ENCODE measurements at places on chromosomes 3 and 15. TPM values are rescaled to one million over a fixed set of nuclear protein-coding genes. Genes with fewer than 3 reads are reported as not detected.

Gene TRIP4
- total RNA-seq: 10.4 TPM

Gene TMC3
- 0.20 TPM for total RNA-seq

Gene P2RY1
- 0.59 TPM for total RNA-seq

Gene GDPGP1
- 6.3 TPM for total RNA-seq

Gene MYLK
- 500 TPM for total RNA-seq

Gene NR1I2
- 0.20 TPM for total RNA-seq

Gene SERPINI2
- not detected for total RNA-seq

Gene PPP1R14D
- total RNA-seq: not detected

Gene C3orf70
- 0.46 TPM for total RNA-seq

Gene CX3CR1
- not detected for total RNA-seq

Gene B3GALNT1
- total RNA-seq: 21.2 TPM

Gene MME
- total RNA-seq: 42.0 TPM

Gene EXD1
- total RNA-seq: not detected

Gene PLAAT1
- total RNA-seq: not detected

Gene SYNPR
- total RNA-seq: not detected

Gene ACAD11
- 57.7 TPM for total RNA-seq

Gene ARHGEF26
- 1.4 TPM for total RNA-seq

Gene ITPKA
- 0.91 TPM for total RNA-seq

Gene QRICH1
- total RNA-seq: 47.9 TPM

Gene CCR8
- total RNA-seq: not detected

Gene GRK7
- not detected for total RNA-seq

Gene TP63
- 0.20 TPM for total RNA-seq

Gene USP13
- total RNA-seq: 8.6 TPM
